ENCODE measurements at places on chromosomes 4 and X. TPM values are rescaled to one million over a fixed set of nuclear protein-coding genes. Genes with fewer than 3 reads are reported as not detected.

GRCh38 chr4:70902577-70903290 is 565 bp downstream of the MOB1B start:
- DNase-seq = no peak
- H3K36me3 ChIP-seq = no peaks in the 10 kb centered on the region
- peak overlapping the region; percentile 78 for H3K27ac ChIP-seq
- peak overlapping the region; percentile 87 for H3K4me3 ChIP-seq
- H3K4me1 ChIP-seq = peaks cover 14% of the 10 kb centered on the region
- H3K27me3 ChIP-seq = no peaks in the 10 kb centered on the region

- DNase-seq = no peak
- no peak overlapping the region for H3K4me3 ChIP-seq
- no peaks in the 10 kb centered on the region for H3K36me3 ChIP-seq
- no peaks in the 10 kb centered on the region for H3K27me3 ChIP-seq
- no peaks in the 10 kb centered on the region for H3K4me1 ChIP-seq
These were observed 33.7 kb downstream of the DHX15 start for GRCh38 chr4:24550441-24551175.

DNA sequence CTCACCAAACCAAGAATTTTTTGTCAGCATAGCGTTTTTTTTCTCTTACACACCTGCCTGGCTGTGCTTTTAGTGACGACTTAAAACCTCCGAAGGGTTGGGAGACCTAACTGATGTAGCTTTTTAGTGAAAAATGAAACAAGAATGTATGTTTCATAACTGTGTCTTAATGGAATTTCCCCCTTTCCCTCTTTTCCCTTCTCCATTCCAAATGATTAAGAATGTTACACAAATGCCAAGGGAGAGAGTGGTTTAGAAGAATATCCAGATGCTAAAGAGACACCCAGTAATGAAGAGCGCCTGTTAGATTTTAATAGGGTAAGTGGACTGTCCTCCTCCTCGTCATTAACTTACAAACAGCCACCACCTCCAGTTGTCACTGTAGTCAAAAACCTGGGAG is 33.2 kb upstream of the TBC1D14 start:
- peaks cover 82% of the 10 kb centered on the region for H3K36me3 ChIP-seq
- no peaks in the 10 kb centered on the region for H3K4me1 ChIP-seq
- no peak overlapping the region for H3K4me3 ChIP-seq
- H3K27me3 ChIP-seq = no peaks in the 10 kb centered on the region
- no peak overlapping the region for H3K27ac ChIP-seq

DNA sequence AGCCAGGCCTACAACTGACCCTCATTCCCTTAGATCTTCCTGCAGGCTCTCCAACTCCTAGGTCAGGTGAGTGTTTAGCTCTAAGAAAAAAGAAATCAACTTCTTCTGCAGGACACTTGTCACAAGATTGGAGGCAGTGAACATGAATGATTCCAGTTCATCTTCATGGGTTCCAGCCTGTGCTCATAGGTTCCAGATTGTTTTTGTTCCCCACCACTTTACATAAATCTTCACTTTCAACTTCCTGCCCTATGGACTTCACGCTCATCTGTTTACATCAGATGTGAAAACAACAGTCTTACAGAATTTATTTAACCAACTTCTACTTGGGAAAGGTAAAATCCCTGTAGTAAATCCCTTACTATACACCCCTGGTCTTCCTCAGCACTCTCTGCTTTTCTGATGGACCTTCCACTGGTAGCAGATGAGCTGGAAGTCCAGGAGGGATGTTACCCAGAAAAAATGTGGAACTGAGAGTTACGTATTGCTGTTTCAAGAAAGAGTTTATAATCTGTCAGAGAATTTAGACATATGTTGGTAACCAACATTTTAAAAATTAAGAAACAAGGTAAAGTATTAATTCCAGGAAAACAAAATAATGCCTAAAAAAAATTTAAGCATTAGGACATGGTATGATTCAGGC is 62.4 kb downstream of the ANAPC10 start:
- no peak overlapping the region for H3K27ac ChIP-seq
- peaks cover 7% of the 10 kb centered on the region for H3K36me3 ChIP-seq
- H3K4me3 ChIP-seq = no peak overlapping the region
- no peak for DNase-seq

GRCh38 chr4:158133551-158133950 is 39.3 kb downstream of the GASK1B start:
- no peak overlapping the region for H3K27ac ChIP-seq
- no peaks in the 10 kb centered on the region for H3K36me3 ChIP-seq
- no peak for DNase-seq
- no peaks in the 10 kb centered on the region for H3K4me1 ChIP-seq
- no peaks in the 10 kb centered on the region for H3K27me3 ChIP-seq

- H3K36me3 ChIP-seq = no peaks in the 10 kb centered on the region
- no peak for DNase-seq
These were observed 23.7 kb downstream of the RWDD4 start for GRCh38 chr4:183635321-183635720.

DNA sequence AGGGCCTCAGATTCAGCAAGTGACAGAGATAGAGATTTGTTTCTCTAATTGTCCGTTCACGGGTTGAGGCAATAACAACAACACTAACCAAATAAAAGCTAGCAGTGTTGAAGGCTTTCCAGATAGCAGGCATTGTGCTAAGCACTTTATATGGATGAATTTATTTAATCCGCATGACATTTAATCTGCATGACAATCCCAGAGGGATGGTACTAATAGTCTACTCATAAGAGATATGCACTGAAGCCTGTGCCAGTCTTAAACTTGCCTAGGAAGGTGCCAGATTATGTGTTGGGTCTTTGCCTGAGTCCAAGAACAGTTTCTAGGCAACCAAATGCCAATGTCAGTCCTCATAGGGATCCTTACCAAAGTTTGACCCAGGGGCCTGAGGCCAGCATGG is 37.7 kb upstream of the FAT1 start:
- H3K4me1 ChIP-seq = no peaks in the 10 kb centered on the region
- no peak for DNase-seq
- no peaks in the 10 kb centered on the region for H3K36me3 ChIP-seq
- H3K27ac ChIP-seq = no peak overlapping the region

Gene BMX
- not detected for total RNA-seq

Gene FAM13A
- 30.8 TPM for total RNA-seq

Gene F8A3
- 24.2 TPM for total RNA-seq

Gene SMIM10
- not detected for total RNA-seq

All from naive thymus-derived CD4-positive, alpha-beta T cell (primary cell).